Ureter (tissue), 1 donor: ENCODE measurements at places on chromosomes 4 and X. TPM values are rescaled to one million over a fixed set of nuclear protein-coding genes. Genes with fewer than 3 reads are reported as not detected.

The SAGE1 gene
- not detected for total RNA-seq

The PLP1 gene
- 2.1 TPM for total RNA-seq

The RRH gene
- total RNA-seq = 0.34 TPM

The MAGEB10 gene
- not detected for total RNA-seq
